Caki2 (cell line): ENCODE measurements at places on chromosomes 4 and X.

GRCh38 chr4:127856196-127856812 is 24.4 kb upstream of the PLK4 start:
- no peak for DNase-seq

GRCh38 chr4:177492022-177492421 is 49.8 kb upstream of the AGA start:
- DNase-seq, result no peak

- no peak for DNase-seq
Observed at GRCh38 chr4:112138538-112138937, 6.7 kb upstream of the FAM241A start.

- DNase-seq, result peak; percentile 15
Observed at GRCh38 chr4:145178740-145179280, 1.6 kb downstream of the OTUD4 start.
